AG09319 (cell line): ENCODE measurements at places on chromosomes 1 and 21.

DNA sequence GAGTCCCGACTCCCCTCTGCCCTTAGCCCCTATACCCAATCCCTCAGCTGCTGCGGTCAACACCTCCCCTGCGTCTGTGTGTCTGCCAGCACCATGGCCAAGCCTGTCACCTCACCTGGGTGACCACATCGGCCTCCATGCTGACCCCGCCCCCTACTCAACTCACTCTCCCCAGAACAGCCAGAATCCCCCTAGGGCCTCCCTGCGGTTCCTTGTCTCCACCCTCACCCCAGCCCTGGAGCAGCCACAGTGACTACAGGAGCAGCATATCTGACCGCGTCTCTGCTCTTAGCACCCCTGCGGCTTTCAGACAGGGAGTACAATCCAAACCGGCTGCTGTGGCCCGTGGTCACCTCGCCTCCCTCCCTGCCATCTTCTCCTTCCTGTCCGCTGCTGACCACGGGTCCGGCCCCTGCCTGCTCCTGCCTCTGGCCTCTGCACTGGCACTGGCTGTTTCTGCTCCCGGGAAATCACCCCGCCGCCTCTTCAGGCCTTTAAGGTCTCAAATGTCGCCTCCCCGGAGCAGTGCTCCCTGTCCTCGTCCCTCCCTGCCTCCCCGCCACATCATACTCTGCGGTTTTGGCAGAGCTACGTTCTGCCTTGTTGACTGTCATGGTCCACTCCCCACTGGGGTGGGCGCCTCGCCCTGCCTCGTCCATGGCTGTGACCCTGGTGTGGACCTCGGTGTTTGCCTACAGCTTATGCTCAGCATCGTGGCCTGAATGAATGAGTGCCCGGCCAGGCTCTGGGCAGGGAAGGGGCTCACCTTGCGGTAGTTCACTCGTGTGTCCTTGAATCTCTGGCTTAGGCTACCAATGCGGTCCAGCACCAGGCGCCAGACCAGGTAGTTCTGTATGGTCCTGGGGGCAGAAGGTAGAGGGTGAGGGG lies 11.1 kb downstream of the PRXL2B start:
- DNase-seq = no peak

GRCh38 chr21:41783476-41784180 lies 16.8 kb upstream of the RIPK4 start:
- no peak for DNase-seq

DNA sequence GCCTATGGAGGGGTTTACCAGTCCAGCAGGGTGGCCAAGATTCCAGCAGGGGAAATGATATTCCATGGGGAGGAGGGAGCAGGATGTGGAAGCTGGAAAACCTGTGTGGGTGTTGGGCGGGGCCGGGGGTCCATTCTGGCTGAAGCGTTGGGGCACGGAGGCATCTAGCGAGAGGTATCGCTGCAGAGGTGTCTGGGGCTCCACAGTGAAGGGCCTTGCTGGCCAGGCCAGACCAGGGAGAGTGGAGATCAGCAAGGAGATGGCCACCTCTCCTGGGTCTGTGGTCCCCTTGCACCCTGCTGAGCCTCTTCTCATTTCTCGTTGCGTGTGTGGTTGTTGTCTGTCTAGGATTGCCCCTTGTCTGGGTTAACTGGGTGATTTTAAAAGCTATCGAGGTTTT lies 6.2 kb downstream of the COQ8A start:
- DNase-seq = no peak

GRCh38 chr1:2506007-2506860 lies 20.2 kb downstream of the PANK4 start:
- DNase-seq = no peak

DNA sequence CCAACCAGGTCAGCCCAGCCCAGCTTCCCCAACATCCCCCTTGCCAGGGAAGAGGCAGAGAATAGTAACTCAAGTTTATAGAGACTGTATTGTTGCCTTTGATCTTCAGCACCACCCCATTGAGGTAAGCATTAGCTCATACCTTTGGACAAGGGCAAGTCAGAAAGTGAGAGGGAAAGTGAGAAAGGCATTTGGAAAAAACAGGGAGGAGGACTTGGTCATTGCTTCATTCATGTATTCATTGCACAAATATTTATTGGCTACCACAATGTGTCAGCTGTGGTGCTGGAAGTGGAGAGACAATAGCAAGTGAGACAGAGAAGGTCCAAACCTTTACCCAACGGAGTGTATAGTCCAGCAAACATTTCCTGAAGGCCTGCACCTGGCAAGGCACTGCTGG lies 561.2 kb downstream of the KIF26B start:
- DNase-seq = peak; percentile 32

DNA sequence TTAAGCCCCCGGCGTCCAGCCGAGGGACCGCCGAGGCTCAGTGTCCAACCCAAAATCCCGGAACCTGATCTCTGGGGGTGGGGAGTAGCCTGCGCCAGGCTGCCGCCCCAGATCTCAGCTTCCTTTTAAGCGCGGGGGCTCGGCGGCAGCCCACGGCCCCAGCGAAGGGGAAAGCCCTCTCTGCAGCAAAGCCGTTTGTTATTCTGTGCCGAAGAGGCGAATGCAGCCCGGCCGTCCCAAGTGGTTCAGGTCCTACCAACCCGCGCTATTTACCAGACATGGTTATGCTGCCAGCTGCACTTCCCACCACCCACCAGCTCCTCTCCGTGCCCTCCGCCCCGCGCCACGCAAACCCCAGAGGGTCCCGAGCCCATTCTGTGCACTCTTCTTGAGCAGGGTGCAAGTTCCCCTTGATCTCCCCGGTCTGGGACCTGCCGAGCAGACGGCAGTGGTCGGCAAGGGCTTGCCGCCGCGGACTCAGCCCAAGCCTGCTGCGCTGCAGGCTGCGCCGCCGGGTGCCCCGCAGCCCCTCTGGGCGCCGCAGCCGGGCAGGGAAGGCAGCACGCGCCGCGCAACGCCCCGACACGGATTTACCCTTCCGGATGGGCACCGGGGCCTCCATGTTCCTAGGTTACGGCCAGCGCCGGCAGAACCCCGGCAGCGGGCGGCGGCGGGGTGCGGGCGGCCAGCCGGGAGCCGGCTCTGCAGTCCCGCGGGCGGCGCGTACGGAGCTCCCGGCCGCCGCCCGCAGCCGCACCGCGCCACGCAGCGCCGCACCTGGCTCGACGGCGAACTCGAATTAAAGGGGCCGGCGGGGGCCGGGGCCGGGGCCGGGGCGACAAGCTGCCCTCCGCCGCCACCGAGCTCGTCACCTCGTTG lies 738 bp upstream of the KCNA2 start:
- DNase-seq = no peak

DNA sequence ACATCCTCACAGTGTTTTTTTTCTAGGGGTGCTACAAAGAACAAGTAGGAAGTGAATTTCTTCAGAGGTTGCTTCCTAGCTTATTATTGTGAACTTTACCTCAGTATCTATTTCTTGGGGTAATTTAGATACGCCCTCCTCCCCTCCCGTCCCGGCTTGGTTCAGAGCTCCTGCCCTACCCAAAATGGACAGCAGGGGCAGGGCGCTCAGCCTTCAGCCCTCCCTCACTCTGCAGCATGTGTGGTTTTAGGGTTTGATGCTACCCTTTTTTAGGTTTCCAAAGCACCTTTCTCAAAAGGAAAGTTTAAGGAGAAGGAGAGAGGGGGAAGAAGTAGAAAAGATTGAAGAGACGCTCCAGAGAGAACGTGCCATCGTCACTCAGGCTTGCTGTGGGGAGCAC lies 16.9 kb upstream of the POGK start:
- DNase-seq = no peak

- DNase-seq = no peak
Observed at GRCh38 chr1:88801575-88802208, 89.7 kb downstream of the GTF2B start.

- DNase-seq = peak; percentile 69
Observed at GRCh38 chr1:246597340-246597739, 31.1 kb downstream of the CNST start.

GRCh38 chr1:41696381-41696780 lies 211.9 kb upstream of the EDN2 start:
- no peak for DNase-seq

- DNase-seq = no peak
Observed at GRCh38 chr1:231557411-231557810, 28.9 kb downstream of the TSNAX start.

- DNase-seq = no peak
Observed at GRCh38 chr1:153404768-153405167, 11.6 kb upstream of the S100A7A start.

DNA sequence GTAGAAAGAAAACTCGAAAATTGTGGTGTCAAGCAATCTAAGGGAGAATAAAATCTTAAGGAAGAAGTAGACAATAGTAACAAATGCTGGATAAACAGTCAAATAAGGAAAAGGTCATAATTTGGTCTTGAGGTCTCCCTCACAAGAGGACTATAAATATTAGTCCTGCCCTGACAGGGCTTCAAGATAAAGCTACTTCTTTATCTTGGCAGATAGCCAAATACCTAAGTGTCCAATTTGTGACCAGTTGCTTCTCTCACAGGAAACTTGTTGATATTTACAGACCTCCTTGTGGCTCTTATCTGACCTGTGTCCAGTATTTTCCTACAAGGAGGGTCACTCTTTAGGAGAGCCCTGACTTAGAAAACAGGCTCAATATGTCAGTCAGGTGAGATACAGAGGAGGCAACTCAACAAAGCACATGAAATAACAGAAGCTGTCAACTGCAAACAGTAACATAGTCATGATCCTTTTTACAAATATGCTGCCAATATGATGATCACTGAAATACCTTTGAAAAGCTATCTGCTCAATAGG lies 88.8 kb downstream of the TNNI3K start:
- no peak for DNase-seq

- DNase-seq = no peak
Observed at GRCh38 chr1:7630378-7630777, 140.7 kb upstream of the VAMP3 start.

DNA sequence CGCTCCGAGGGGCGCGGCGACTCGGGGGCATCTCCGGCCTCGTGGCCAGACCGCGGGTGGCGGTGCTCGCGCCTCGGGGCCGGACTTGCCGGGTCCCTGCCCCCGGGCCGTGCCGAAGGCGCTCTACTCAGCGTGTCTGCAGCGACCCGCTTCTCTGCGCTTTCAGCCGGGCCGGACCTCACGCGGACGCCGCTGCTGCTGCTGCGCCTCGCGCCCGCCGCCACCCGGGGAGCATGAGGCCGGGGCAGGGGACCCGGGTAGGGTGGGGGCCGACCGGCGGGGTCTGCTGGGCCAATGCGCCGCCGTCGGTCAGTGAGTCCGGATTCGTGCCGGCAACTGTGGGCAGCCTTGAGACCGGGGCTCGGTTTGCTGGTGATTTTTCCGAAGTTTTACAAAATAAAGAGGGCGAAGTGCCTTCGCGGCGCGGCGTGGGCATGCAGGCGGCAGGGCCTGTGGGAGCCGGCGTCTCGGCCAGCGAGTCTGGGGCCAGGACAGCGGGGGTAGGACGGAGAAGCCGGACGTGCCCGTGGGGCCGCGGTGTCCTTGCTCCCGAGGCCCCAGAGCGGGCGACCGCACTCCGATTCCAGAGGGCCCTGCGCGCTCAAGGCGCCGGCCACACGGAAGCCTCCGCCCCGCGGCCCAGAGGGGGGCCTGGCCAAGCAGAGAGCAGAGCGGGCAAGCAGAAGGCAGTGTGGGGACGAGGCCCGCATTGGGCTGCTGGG lies 749 bp downstream of the FAM163A start:
- DNase-seq = no peak

- no peak for DNase-seq
Observed at GRCh38 chr1:1510912-1511532, 940 bp upstream of the ATAD3A start.

DNA sequence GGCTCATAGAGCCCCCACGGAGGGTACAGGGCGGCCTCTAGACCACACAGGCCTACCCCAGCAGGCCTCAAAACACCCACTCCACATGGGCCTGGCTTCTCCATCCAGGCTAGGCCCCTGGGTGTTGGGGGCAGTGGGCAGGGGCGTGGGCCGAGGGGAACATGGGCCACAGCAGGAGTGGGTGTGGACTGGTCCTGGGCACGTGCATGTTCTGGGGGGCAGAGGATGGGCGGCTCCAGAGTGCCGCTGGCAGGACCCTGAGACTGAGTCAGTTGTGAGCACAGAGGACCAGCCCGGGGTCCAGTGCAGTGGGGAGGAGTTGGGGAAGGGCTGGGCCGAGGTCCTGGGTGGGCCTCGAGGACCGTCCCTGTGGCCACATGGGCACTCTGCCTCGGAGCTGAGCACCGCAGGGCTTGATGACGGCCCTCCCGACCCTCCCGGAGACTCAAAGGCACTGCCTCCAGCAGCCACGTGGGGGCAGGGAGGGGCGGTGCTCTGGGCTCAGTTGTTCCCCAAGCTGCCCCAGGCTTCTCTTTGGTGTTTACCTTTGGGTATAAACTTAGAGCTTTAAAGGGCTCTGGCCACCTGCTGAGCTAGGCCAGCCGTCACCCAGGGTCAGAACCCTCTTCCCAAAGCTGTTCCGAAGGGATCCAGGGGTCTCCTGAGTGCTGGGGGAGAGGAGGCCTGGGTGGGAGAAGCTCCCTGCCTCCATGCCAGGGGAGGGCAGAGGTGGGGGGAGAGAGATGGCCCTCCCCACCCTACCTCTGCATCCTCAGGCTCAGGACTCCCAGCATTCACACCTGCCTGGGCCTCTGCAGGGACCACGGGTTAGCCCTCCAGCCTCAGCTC lies 79.9 kb downstream of the MORN1 start:
- no peak for DNase-seq

DNA sequence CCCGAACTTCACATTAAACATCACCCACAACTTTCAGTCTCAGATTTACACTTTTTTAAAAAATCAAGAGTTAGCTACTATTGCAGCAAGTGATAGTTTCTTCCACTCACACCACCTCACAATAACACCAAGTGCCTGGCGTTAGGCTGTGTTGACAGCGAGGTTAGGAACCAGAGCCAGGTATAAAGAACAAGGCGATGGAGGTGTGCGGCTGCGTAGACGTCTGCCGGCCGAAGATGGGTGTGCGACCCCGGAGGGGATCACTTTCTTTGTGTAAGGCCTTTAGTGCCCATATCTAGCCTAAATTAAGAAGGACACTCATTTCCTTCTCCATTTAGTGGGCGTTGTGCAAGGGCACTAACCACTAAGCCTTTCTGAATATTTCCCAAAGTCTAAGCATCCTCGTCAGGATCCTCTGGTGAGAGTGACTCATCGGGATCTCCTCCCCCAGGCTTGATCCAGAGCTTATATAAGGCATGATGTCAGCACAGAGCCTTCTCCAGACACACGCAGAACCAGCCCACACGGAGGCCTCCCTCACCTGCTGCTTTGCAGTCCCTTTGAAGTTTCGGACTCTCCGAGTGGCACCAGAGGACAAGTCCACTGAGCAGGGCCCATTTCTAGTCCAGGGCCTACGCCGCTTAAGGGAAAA lies 11.8 kb downstream of the NHLH2 start:
- peak; percentile 77 for DNase-seq

GRCh38 chr21:42532466-42533181 lies 19.0 kb downstream of the SLC37A1 start:
- DNase-seq = no peak
